ENCODE measurements at places on chromosomes 1 and 21.
A peak's percentile ranks its signal among the peaks of the same experiment; 100 is the strongest.

- no peak for DNase-seq
Observed at GRCh38 chr1:20552728-20553445, 514 bp downstream of the FAM43B start.

GRCh38 chr21:26394341-26394740 lies 178.7 kb downstream of the CYYR1 start:
- no peak for DNase-seq

DNA sequence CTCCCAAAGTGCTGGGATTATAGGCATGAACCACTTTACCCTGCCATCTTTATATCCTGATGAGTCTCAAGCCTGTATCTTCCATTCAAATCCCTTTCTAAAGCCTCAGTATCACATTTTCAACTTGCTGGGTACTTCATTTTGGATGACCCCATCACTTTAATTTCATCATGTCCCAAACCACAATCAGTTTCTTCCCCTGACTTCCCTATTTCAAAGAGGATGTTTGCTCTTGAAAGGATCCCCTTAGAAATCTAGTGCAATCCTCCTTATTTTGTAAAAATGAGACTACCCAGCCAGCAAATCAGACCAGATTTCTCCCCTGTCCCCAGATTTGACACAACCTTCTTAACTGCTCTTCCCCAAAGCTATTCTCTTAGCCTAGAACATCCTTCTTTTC lies 7.0 kb upstream of the TRIT1 start:
- no peak for DNase-seq

GRCh38 chr1:115678141-115678540 lies 36.4 kb downstream of the VANGL1 start:
- DNase-seq: no peak

GRCh38 chr1:181257117-181257516 lies 168.6 kb downstream of the IER5 start:
- no peak for DNase-seq

GRCh38 chr1:78176448-78176847 lies 130.7 kb downstream of the GIPC2 start:
- DNase-seq: no peak

DNA sequence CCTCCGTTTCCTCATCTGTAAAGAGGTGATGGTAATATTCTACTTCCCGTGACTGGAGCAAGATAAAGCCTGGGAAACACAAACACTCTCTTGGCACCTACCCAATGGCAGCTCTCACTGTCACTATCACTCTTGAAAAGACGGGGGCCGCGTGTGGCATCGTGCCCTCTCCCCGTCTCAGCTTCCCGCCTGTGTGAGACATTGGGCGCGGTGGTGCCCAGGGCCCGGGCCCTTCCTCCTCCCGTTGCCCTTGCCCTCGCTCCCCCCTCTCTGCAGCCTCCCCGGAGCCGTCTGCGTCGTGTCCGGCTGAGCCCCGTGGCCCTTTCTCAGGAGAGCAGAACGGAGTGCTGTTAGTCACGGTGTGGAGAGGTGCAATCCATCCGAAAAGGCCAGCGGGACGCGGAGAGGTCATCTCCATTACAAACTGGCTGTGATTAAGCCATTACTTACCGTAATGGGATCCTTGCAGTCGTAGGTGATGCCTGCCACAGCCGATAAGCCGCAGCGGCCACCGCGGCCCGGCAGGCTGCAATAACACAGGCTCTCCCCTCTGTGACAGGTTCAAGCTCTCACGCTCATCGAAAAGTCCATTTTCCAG lies 156.4 kb upstream of the ZC3H12A start:
- DNase-seq: no peak

DNA sequence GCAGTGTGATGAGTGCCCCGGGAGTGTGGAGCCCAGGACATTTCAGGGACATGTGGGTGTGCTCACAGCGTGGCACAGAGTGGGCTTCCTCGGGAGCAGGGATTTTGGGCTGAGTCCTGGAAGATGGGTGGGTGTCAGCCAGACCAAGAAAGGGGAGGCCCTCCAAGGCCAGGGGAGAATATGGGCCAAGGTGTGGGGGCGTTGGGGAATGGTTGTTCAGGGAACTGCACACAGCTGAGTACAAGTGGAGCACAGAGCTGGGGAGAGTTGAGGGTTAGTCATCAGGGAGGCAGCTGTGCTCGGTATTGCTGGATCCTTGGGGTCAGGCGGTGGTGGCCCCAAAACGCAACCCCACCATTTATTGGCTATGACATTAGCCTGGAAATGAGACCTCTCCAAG lies 5.5 kb downstream of the POGK start:
- no peak for DNase-seq

- DNase-seq: no peak
Observed at GRCh38 chr1:61056573-61057439, 25.6 kb upstream of the NFIA start.

DNA sequence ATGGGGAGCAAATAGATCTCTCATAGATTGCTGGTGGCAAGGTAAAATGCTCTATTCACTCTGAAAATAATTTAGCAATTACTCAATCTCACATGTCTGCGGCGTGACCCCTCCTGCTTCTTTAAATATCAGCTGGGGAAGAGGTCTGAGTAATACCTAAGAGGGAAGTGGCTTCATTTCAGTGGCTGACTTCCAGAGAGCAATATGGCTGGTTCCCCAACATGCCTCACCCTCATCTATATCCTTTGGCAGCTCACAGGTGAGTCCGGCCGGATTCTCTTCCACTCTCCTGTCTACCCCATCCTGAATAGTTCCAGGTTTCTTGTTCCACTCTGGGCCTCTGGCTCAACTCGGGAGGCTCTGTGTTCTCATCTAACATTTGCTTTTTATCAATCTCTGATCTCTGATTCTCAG lies at the start of gene SLAMF7:
TSS of gene SLAMF7 (plus strand) at position 150 of the 414 bp plus-strand sequence. CDS start at position 205, 55 bp downstream.
- peak; percentile 50 for DNase-seq
